GM23248 (cell line): ENCODE measurements at places on chromosomes 2 and 18. TPM values are rescaled to one million over a fixed set of nuclear protein-coding genes. Genes with fewer than 3 reads are reported as not detected.

DNA sequence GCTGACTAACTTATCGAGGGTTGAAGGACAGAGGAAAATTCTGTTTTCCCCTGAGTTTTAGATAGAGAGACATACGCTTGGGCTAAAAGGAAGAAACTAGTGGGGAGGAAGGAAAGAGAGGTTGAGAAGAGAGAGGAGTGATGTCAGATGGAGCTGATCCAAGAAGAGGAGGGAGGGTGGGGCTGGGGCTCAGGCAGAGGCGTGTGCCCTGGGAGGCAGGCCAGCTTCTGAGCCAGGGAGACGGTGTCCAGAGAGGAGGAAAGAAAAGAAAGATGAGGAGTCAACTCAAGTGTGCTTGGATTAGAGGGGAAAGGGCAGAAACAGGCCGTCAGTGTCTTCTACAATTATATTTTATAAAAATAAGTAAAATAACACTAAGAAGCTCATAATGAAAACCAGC lies 56.2 kb downstream of the EMILIN2 start:
- no peak overlapping the region for H3K4me3 ChIP-seq
- H3K4me1 ChIP-seq: peaks cover 34% of the 10 kb centered on the region
- H3K27ac ChIP-seq: peak overlapping the region; percentile 38

Gene ST8SIA3
- not detected in 2 replicates for polyA plus RNA-seq

GRCh38 chr18:39611381-39612100 lies 2045.9 kb upstream of the CELF4 start:
- no peaks in the 10 kb centered on the region for H3K36me3 ChIP-seq
- H3K27ac ChIP-seq: no peak overlapping the region
- no peak overlapping the region for H3K4me3 ChIP-seq
- DNase-seq: no peak

Gene ATOH8
- polyA plus RNA-seq: 12.0 and 12.7 TPM in 2 replicates

GRCh38 chr2:83967854-83968253 lies 491.2 kb downstream of the SUCLG1 start:
- H3K4me1 ChIP-seq: no peaks in the 10 kb centered on the region
- DNase-seq: no peak
- H3K27me3 ChIP-seq: no peaks in the 10 kb centered on the region

Gene MEX3C
- polyA plus RNA-seq: 14.5 and 15.2 TPM in 2 replicates
